ENCODE measurements at places on chromosomes 6 and 20.

DNA sequence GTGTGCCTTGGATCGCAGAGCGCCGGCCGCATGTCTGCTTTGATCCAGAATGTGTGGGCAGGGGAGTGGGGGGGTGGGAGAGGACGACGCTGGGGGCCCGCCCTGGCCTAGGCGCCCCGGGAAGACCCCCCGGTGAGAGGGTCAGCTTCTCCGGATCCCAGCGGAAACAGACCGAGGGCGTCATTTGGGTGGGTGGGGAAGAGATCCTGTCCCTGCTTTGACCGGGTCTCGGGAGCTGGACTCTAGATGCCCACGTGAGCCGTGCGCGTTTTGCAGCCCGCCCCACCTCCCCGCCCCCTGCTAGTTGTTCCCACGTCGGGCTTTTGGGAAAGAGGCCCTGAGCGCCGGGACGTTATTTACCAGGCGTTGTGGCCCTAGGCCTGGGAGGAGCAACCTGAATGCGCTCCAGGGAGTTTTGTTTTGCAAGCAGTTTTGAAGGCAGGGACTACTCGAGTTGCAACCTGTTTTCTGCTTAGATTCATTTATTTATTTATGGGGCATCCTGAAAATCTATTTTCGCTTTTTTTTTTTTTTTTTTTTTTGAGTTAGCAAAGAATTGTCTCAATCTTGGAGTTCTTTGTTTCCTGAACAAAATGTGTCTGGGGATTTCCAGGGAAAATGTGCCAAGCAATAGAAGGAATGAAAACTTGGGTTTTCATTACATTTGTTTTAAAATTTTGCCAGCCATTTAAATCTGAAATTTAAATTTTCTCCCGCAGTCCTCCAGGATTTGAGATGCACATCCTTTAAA is 1.6 kb downstream of the DSP start:
- DNase-seq, result no peak

- DNase-seq, result no peak
These were observed 1153.1 kb upstream of the GJE1 start for GRCh38 chr6:140979642-140980091.

DNA sequence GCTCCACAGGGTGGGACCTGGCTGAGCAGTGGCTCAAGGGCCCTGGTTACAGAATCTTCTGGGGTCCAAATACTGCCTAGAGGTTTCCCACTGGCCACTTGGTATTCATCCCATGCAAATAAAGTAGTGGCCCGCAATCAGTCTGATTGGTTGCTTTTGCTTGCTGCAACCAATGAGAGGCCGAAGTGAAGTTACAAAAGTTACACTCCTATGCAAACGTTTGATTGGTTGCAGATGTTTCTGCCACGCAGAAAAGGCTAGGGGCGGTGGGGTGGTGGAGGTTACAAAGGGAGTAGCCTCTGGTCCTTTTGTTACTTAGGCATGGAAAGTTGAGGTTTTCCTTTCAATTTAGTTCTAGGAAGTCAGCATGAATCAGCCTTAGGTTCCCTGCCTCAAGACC is 3.6 kb upstream of the NHLRC1 start:
- DNase-seq, result no peak

DNA sequence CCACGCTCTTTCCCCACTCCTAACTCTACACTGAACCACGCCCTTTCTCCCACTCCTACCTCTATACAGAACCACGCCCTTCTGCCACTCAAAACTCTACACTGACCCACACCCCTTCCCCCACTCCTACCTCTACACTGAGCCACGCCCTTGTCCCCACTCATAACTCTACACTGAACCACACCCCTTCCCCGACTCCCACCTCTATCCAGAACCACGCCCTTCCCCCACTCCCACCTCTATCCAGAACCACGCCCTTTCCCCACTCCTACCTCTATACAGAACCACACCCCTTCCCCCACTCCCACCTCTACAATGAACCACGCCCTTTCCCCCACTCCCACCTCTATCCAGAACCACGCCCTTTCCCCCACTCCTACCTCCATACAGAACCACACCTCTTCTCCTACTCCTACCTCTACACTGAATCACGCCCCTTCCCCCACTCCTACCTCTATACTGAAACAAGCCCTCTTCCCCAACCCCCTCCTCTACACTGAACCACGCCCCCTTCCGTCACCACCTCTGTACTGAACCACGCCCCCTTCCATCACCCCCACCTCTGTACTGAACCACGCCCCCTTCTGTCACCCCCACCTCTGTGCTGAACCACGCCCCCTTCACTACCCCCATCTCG is 10.1 kb downstream of the PXMP4 start:
- DNase-seq, result no peak

DNA sequence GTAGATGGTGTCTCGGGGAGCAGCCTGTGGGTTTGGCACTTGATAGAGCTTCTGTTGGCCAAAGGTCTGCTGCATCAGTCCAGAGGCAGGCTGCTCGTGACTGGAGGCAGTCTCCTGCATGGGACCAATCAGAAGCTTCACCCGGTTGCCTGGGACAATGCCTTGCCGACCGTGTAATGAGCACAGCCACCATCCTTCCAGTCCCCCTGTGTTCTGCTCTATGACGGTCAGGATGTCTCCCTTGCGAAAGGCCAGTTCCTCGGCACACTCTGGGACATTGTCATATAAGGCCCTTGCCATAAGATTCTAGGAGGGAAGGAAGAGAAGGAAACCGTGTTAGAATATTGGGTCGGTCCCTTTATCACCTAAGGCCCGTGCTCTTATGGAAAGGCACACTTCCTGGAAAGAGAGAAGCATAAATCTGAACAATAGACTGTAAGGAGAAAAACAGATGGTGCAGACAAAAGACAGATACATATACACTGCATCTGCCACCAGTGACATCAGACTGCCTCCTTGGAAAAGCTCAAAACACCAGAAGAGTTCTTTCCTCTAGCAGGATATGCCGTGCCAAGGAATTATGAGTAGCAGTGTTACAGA is 18.9 kb downstream of the NEDD9 start:
- no peak for DNase-seq

- DNase-seq, result no peak
These were observed 129.0 kb upstream of the THEMIS start for GRCh38 chr6:128029826-128030225.

DNA sequence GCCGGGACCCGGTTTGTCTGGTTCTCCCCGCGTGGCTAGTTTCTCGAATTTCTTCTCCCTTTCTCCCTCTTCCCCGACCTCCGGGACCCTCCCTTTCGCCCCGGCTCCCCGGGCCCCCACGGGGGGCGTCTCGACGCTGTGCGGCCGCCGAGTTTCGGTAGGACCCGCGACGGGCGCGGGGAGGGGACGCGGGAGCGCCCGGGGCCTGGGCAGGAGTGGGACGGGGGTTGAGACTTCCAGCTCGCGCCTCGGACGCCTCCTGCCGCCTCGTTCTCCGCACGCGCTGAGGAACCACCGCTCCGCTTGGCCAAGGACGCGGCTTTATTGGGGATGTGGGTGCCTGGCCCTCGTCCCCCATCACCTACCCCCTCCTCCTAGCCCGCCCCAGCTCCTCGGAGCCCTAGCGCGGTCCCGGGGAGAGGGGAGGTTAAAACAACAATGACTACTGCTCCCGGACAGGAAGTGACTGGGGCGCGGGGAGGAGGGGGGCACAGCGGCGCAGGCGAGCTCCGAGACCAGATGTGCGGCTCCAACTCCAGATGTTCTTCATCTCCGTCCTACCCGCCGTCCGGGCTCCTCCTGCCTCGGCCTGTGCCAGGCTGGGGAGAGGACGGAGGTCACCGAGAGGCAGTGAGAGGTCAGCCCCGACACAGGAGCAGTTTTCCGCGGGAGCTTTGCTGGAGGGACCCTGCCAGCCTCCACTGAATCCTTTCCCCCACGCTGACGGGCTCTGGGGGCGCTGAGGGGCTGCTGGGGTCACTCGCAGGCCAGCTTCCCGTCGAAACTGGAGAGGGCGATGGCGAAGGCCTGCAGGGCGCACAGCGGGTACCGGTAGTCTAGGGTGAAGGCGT is 917 bp upstream of the TEAD3 start:
- DNase-seq, result peak; percentile 56

DNA sequence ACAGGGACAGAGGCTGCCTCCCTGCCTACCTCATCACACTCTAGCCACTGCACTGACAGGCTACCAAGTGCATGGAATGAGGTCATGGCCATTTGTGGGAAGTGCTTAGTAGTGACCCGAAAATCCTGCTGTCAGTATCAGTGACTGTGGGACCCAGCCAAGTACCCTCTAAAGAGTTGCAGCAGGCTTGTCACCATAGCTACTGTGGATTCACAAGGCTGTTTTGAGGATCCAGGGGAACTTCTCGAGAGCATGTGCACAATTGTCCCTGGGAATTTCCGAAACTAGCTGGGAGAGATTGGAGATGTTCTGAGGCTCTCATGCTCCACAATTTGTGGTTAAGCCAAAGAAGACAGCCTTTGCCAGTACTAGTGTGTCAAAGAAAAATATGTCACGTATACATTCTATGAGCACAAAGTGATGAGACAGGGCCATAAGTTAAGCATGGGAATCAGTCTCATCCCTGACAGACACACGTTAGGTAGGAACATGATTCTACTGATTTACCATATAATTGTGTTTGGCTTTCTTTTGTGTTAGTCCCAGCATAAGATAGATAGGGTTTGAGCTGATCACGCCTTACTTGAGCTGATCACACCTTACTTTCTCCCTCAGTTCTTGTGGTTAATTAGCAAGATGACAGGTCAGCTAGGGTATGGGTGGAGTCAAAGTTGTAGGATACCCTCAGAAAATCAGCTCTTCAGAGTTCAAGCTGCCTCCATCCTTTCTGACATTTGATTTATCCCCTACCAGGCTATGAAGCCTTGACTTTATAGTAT is 42.6 kb upstream of the TMEM170B start:
- DNase-seq, result no peak

- DNase-seq, result no peak
These were observed 33.8 kb upstream of the SCRT2 start for GRCh38 chr20:709423-709822.

DNA sequence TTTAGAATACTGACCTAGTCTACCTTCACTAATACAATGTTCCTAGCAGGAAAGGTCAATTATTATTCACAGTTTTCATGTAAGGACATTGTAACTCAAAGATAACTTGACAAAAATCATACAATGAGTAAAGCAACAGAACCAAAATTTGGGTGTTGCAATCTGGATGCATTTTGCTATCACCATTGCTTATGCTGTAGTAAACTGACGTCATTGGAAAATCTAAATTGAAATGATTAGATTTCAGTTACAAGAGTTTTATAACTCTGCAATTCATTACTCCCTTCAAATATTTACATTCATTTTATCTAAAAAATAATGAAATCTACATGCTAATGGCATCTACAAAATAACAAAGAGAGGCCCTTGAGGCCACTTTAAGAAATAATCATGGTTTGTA is 147.0 kb downstream of the TENT5A start:
- no peak for DNase-seq

- no peak for DNase-seq
These were observed 412.1 kb downstream of the PKHD1 start for GRCh38 chr6:51675020-51675921.

DNA sequence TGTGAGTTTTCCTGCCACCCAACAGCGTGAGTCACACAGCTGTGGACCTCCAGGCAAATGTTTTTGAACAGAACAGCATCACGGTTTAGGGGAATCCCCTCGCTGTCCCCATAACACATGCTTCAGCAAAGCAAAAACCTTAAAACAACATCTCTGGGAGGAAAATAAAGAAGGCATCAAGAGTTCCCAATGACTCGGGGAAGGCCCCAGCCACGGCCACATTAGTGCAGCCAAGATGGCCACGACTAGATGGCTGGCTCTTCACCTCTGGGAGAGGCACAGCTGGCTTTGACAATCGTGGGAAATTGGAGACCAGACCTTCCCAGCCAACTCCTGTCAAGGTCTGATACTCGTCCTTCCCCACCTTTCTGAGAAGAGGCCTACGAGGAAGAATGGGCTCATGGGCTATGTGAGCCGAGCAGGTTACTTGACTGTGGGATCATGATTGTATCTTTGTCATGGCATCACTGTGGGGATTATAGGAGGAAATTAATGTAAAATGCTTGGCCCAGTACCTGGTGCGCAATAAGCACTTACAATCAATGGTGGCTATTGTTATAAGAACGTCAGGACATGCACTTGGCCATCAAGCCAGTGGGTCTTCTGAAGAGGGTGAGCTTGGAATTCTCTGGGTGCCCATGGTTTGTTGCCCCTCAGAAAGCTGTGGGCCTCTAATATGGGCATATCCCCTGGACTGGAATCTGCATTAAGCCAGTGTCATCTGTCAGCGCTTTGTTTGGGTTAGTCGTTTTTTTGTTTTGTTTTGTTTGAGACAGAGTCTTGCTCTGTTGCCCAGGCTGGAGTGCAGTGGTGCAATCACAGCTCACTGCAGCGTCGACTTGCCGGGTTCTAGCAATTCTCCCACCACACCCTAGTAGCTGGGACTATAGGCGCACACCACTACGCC is 43.6 kb downstream of the FGD2 start:
- peak; percentile 82 for DNase-seq

DNA sequence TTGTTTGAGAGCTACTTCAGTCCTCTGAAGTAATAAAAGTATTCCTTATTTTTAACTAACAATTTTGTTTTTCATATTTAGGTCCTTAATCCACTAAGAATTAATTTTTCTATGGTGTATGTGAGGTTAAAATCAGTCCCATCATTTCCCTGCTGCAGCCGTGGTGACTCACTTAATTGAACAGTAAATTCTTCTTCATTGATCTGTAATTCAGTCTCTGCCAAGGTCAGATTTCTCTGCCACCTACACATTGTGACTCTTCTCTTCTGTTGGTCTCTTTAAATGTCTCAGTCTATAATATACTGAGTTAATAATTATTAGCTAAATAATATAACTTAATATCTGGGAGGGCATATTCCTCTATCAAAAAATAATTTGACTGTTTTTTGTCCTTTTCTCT is 262.3 kb downstream of the UTRN start:
- no peak for DNase-seq

- no peak for DNase-seq
These were observed 10.3 kb upstream of the ID1 start for GRCh38 chr20:31594558-31595379.

GRCh38 chr6:43947860-43948259 is 177.8 kb downstream of the VEGFA start:
- no peak for DNase-seq

DNA sequence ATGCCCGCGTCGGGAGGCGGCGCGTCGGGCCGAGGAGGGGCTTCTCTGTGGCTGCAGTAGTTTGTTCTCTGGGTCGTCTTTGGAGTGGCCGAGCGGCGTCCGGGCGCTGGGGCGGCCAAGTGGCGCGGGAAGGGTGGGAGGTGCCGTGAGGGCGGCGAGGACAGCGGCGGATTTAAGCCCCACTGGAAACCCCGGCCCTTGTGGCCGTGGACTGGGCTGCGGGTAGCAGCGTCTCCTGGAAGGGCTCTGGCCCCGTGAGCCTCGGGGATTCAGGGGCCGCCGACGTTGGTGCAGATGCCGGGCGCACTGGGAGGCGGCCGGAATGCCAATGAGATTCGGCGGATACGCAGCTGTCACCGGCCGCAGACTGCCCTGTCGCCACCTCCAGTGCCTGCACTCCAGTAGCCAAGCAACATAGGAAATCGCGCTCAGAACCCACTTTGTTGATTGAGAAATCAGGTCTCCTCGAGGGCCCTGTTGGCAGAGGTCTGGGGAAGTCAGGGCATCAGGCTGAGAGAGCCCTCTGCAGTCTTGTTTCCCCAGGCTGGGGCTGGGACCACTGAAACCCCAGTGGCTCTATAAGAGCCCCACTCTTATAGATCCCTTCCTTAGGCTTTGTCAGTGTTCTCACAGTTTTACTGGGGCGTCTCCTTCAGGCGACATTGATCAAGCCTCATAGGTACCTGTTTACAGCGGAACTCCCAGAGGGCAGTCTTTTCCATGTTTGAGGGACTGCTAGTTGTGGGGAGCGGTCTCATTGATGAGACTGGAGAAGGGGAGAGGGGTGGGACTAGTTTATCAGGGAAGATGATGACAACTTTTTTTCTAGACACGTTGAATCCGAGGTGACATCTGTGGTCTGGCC is 642 bp downstream of the GZF1 start:
- DNase-seq, result peak; percentile 24

- no peak for DNase-seq
These were observed 69.9 kb downstream of the TTLL2 start for GRCh38 chr6:167394820-167395219.
